Urinary bladder (tissue), 4 donors: ENCODE measurements at places on chromosomes 1 and 21.

GRCh38 chr1:9183441-9183840 is 51.1 kb upstream of the H6PD start:
- no peak for DNase-seq

DNA sequence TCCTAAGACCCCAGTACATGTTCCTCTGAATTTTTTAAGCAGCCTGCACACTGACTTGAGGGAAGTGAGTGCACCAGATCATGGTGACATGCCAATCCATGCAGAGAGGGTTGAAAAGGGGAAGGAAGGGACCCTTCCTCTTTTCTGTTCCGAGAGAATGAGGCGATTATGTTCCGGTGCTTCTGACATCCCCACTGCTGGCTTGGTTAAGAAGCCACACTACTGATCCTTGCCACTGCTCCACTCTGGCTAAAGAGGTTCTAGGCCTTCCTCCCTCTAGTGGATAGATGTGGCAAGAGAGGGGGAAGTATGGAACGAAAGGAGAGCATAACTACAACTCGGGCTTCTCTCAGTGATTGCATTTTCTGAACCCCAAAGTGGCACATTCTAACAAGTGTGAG is 1.8 kb upstream of the CYB5R1 start:
- no peak for DNase-seq

- no peak for DNase-seq
These were observed 39.4 kb downstream of the RCSD1 start for GRCh38 chr1:167669209-167670124.

DNA sequence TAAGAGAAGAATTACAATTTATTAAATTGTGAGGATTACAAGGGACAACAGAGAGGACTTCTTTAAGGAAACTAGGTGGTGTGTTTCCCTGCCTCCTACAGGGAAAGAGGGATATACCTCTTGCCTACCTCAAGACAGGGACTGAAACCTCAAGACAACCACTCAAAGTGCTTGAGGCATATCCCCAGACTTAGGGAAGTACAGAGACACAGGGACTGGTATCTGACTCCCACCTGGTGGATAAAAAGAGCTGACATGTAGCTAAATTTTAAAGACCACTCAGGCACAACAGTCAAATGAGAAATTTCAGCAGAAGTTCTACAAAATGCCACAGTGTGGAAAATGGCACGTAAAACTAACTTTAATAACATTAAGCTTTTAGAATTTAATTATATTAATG is 21.3 kb downstream of the DENND2C start:
- no peak for DNase-seq

DNA sequence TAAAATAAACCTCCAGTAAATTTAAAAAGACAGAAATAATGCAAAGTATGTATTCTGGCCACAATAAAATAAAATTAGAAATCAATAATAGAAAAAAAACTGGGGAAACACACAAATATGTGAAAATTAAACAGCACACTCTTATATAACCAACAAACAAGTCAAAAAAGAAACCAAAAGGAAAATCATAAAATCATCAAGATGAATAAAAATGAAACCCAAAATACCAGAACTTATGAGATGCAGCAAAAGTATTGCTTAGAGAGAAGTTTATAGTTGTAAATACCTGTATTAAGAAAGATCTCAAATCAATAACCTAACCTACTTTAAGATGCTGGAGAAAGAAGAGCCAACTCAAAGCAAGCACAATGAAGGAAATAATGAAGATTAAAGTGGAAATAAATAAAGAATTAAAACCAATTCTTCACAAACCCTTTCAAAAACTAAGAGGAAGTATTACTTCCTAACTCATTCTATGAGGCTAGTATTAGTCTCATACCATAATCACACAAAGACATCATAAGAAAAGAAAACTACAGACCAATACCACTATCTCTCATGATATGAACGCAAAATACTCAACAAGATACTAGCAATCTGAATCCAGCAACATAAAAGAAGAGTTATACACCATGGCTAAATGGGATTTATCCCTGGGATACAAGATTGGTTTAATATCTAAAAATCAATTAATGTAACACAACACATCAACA is 6.4 kb upstream of the KRTAP10-3 start:
- DNase-seq, result no peak
